ENCODE measurements at places on chromosomes 7 and 10.

- DNase-seq: peak; percentile 97
Measured at GRCh38 chr7:106717955-106718871, 57.3 kb upstream of the CCDC71L start.

DNA sequence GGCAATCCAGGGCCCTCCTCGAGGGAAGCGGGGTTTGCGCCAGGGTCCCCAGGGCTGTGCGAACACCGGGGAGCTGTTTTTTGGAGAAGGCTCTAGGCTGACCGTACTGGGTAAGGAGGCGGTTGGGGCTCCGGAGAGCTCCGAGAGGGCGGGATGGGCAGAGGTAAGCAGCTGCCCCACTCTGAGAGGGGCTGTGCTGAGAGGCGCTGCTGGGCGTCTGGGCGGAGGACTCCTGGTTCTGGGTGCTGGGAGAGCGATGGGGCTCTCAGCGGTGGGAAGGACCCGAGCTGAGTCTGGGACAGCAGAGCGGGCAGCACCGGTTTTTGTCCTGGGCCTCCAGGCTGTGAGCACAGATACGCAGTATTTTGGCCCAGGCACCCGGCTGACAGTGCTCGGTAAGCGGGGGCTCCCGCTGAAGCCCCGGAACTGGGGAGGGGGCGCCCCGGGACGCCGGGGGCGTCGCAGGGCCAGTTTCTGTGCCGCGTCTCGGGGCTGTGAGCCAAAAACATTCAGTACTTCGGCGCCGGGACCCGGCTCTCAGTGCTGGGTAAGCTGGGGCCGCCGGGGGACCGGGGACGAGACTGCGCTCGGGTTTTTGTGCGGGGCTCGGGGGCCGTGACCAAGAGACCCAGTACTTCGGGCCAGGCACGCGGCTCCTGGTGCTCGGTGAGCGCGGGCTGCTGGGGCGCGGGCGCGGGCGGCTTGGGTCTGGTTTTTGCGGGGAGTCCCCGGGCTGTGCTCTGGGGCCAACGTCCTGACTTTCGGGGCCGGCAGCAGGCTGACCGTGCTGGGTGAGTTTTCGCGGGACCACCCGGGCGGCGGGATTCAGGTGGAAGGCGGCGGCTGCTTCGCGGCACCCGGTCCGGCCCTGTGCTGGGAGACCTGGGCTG is 26.0 kb downstream of the PRSS2 start:
- DNase-seq: no peak

- no peak for DNase-seq
Measured at GRCh38 chr7:129144834-129145668, 544 bp downstream of the TSPAN33 start.

GRCh38 chr10:124692100-124692446 is 52.1 kb downstream of the FAM53B start:
- DNase-seq: no peak

DNA sequence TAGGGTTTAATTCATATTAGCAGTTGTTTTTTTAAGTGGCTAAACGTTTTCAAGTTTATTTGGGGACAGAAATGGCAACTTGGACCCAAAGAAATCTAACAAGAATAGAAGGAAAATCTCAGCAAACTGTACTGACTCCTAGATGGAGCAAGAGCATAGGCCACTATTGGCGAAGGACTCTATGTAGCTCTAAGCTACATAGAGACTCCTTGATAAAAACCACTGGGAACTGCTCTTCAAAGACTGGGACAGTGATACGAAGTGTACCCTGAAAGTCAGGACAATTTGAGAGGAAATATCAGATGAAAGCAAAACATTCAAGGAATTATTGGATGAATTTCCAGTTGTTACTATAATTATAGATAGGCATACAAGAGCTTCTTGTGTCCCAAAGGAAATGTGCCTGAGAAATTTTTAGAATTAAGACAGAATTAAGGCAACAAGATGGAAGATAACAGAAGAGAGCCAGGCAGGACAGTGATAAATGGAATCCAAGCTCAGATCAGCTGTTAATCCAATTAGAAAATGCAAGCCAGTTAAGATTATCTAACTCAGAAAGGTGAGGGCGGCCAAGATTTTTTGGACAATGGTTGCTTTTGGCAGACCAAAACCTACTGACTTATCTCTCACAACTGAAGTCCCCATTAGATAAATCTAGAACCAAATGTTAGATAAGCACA is 103.7 kb upstream of the IFRD1 start:
- DNase-seq: no peak

DNA sequence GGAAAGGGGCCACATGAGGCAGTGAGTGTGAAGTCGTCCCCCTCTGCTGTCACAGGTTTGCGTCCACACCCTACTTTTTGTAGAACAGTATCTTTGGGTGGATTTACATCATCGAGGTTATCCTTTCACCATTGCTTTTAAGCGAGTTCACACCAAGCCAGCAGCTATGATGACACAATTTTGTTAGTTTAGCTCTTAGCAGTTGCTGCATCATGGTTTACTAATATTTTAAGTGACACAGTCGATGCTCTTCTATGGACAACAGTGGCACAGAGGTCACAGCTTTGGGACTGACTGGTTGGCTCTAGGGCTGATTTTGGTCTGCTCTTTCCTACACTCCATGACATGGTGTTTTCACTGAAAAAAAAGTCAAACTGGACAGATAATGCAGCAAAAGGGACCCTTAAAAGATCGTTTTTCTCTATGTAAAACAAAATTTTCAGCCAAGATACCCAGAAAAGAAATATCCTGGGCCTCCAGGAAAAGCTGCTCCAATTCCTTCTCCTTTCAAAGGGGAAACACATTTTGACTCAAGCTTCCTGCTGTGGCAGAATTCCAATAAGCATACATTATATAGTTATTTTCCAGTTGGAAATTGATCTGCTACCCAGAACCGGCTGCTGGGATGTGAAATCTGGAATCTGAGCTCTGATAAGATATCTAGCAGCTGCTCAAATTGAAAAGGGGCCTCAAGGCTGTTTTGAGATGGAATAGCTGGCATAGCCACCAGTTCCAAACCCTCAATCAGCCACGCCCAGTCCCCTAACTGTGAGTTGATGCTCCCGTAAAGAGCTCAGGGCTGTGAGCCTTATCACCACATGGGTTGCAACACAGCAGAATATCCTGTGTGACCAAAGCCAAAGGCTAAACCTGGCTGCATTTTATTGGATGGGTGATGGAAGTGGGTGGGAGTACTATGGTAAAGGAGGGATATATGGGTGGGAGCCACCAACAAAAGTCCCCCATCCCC is 114.2 kb downstream of the SMURF1 start:
- no peak for DNase-seq

GRCh38 chr7:20312562-20312961 is 18.1 kb upstream of the ITGB8 start:
- DNase-seq: no peak

Measured in fibroblast of gingiva (primary cell).